ENCODE measurements at places on chromosomes 5 and 9. TPM values are rescaled to one million over a fixed set of nuclear protein-coding genes. Genes with fewer than 3 reads are reported as not detected.

DNA sequence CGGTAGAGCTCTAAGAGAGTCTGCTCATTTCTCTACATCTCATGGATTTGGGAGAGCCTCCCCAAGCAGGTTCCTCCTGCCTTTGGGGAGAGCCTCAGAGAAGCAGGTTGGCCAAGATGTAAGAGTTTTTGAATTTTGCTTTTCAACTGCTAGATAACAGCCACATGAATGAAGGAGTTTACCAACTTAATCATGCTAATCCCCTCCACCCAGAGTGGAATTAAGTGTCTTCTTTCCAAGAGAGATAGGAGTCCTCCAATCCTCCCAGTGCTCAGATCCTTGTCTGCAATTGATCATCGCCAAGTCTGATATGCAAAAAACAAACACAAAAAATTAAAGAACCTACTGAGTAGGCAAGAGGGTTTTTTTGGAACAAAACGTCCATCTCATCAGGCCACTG, 99.4 kb upstream of the MAP3K1 start:
- no peaks in the 10 kb centered on the region for H3K27me3 ChIP-seq
- no peaks in the 10 kb centered on the region for H3K36me3 ChIP-seq
- H3K27ac ChIP-seq: no peak overlapping the region
- DNase-seq: no peak
- H3K4me3 ChIP-seq: no peak overlapping the region

DNA sequence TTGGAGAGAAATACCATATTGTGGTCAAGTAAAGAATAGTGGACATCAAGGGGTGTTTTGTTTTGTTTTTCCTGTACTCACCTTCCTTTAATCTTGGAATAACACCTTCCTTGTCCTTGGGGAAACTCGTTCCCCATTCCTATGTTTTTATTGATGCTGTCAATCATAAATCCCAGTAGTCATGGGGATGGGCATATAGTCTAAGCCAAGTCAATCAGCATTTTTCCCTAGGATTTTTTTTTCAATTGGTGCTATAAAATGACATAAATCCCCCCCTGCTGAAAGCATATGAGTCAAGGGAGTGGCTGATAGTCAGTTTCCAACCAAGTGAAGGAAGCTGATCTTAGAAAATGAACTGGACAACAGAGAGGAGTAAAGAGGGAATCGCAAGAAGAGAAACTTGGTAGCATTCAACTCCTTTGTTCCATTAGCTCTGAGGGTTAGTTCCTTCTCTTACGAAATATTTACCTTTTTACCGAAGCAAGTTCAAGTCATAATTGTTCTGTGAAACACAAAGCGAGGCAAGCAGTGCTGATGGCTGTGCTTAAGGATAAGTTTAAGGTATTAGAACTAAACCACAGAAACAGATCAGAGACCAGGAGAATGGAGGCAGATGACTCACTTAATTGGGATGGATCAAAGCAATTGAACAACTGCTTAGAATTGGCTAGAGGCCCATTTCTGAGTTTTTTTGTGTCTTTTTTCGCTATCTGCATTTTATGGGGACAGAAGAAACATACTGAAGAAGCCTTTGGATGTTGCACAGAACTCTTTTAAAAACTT, 218.6 kb downstream of the SEMA6A start:
- H3K36me3 ChIP-seq: no peaks in the 10 kb centered on the region
- H3K4me1 ChIP-seq: no peaks in the 10 kb centered on the region
- H3K27ac ChIP-seq: no peak overlapping the region

- H3K4me3 ChIP-seq: peak overlapping the region; percentile 23
- H3K36me3 ChIP-seq: no peaks in the 10 kb centered on the region
- peak; percentile 62 for DNase-seq
- H3K4me1 ChIP-seq: peaks cover 16% of the 10 kb centered on the region
These were observed 56.1 kb downstream of the SAXO1 start for GRCh38 chr9:18976709-18977531.

DNA sequence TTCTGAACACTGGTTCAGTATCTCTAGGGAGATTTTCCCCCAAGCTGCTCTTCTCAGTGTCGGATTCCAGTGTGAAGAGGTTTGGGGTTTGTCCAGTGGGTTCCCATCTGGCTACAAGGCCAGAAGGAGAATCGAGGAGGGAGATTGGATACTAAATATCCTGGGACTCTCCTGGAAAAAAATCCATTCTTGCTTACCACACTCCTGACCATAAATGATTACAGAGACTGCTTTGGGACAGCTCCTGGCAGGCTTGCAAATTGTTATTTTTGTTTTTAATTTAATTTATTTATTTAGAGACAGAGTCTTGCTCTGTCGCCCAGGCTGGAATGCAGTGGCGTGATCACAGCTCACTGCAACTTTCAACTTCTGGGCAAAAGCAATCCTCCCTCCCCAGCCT, 4.7 kb upstream of the SUSD1 start:
- no peaks in the 10 kb centered on the region for H3K27me3 ChIP-seq
- no peak for DNase-seq
- H3K4me1 ChIP-seq: peaks cover 10% of the 10 kb centered on the region
- no peak overlapping the region for H3K4me3 ChIP-seq
- no peaks in the 10 kb centered on the region for H3K36me3 ChIP-seq

- peaks cover 20% of the 10 kb centered on the region for H3K4me1 ChIP-seq
- H3K27ac ChIP-seq: no peak overlapping the region
- H3K27me3 ChIP-seq: no peaks in the 10 kb centered on the region
These were observed 79.2 kb upstream of the IL7R start for GRCh38 chr5:35777358-35778087.

- DNase-seq: no peak
- H3K4me3 ChIP-seq: no peak overlapping the region
- no peaks in the 10 kb centered on the region for H3K4me1 ChIP-seq
These were observed 88.2 kb upstream of the PANK3 start for GRCh38 chr5:168667301-168667840.

DNA sequence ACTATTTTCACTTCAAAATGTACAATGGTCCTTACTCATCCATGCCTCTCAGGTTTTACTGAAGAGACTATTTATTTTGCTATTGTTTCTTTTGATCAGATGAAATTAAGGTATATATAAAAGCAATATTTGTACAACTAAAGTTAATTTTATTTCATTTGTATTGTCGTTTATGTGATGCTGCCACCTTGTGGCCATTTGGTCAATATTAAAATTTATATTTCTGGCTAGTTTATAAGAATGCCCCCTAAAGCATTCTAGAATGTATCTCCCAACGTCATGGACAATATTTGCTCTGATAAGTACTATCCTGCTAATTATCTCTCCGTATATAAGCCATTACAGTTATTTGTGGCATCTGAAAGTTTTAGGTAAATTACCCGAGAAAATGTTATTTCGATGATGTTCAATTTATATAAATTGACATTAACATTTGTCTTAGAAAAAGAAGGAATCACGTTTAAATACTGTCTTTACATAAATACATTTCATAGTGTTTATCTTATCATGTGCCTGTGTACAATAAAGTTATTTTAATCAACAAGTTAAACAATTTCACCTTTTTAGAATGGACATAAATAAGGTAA, 680.0 kb downstream of the TAF11L14 start:
- peaks cover 3% of the 10 kb centered on the region for H3K27me3 ChIP-seq
- DNase-seq: peak; percentile 66
- no peak overlapping the region for H3K4me3 ChIP-seq

DNA sequence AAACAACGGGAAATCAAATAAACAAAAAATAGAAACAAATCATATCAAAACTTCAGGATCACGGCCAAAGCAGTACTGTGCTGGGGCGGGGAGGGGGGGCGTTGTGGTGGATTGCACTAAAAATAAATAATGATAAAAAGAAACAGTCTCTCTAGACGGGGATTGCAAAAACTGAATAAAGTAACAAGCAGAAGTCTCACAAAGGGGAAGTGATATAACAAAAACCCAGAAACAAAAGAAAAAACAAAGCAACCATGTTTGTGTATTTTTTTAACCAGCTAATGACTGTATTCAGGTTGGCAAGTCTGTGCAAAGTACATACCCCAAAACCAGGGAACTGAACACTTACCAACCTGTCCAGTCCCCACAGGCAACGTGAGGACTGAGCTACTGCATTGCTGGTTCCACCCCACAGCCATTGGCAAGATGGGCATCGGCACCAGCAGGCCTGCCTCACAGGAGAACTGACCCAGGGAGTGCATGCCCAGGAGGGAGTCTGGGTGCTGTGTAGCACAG, 24.1 kb downstream of the BICD2 start:
- H3K4me3 ChIP-seq: no peak overlapping the region
- no peaks in the 10 kb centered on the region for H3K36me3 ChIP-seq
- H3K27ac ChIP-seq: no peak overlapping the region
- DNase-seq: no peak
- H3K4me1 ChIP-seq: no peaks in the 10 kb centered on the region

DNA sequence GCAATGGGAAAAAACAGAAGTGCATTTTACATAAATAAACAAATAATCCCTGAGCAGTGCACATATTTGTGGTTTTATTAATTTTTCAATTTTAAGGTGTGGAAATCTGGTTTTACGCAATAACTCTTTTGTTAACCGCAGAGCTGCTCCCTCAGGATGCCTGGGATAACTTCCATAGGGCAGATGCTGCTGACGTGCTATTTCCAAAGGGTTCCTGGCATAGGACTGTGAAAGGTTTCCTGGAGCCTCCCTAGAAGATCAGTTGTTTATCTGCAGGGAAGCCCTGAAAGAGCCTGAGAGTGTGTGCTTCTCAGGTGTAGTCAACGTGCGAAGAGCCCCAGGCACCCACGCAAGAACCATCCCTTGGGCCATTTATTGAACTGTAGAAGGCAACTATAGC, 443.5 kb downstream of the PLK2 start:
- H3K27ac ChIP-seq: no peak overlapping the region
- no peak for DNase-seq
- no peak overlapping the region for H3K4me3 ChIP-seq

DNA sequence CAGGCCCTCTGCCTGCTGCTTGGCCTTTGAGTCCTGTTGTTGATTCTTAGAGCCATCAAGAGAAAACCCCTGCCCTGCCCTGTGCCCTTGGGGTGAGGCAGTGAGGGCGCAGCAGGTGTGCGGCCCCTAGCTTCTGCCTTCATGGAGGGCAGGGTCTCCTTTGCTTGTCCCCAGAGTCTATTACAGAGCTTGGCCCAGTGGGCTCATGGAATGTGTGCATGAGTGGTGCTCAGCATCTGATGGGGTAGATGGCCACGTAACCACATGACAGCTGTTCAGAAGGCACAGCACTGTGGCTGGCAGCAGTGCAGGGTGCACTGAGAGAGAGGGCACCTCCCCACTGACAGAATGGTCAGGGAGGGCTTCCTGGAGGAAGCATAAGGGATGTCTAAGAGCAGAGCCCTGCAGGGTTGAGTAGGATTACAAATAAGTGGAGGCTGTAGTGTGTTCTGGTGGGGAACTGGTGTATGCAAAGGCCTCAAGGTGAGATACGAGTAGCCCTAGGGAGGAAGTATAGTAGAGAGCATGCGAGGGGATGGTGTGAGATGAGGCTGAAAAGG, 70.8 kb downstream of the MACROH2A1 start:
- H3K4me3 ChIP-seq: no peak overlapping the region
- DNase-seq: no peak
- no peaks in the 10 kb centered on the region for H3K27me3 ChIP-seq
- no peak overlapping the region for H3K27ac ChIP-seq

DNA sequence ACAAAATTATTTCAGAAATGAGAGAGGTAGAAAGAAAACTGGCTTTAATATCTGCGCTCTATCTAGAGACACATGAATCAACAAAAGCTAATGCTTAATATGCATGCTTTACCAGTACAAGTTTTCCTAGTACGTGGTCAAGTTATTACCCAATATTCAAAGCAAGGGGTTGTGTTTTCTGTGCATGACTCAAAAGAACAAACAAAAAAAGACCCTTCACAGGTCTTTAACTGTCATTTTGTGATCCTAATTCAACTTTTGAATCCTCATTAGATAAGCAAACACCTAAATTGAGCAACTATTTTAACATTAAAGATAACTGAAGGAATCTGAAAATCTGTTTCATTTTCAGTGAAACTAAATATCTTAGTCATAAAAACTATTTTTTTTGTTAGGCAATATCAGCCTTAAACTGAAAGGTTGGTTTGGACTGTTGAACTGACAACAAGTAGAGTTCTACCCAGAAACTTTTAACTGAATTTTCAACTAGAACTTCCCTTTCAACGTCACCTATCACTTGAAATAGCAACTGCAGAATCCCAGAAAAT, 12.5 kb downstream of the ST8SIA4 start:
- peak overlapping the region; percentile 56 for H3K4me3 ChIP-seq
- H3K4me1 ChIP-seq: peaks cover 10% of the 10 kb centered on the region
- 0 out of 2 replicates have a peak overlapping the region, but pooled peaks have one; percentile 1 for H3K27ac ChIP-seq
- no peaks in the 10 kb centered on the region for H3K36me3 ChIP-seq
- no peaks in the 10 kb centered on the region for H3K27me3 ChIP-seq

DNA sequence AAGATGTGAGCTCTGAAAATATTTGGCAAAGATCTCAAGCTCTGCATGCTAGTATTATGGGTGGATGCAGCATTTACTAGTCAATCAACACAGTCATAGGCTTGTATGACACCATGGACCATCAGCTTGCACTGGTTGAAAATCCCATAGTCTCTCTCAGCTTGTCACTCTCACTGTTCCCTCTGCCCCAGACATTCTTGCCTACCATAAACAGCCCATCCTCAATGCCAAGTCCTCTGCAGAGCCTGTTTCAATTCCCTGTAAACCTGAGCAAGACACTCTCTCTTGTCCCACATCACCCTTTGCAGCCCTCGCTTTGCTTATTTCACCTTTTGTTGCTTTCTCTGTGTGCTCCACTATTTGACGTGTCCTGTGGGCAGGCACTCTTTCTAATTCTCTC, 264.6 kb downstream of the ICE1 start:
- no peaks in the 10 kb centered on the region for H3K4me1 ChIP-seq
- no peak for DNase-seq
- H3K27me3 ChIP-seq: peaks cover 81% of the 10 kb centered on the region
- H3K27ac ChIP-seq: no peak overlapping the region
- no peak overlapping the region for H3K4me3 ChIP-seq

DNA sequence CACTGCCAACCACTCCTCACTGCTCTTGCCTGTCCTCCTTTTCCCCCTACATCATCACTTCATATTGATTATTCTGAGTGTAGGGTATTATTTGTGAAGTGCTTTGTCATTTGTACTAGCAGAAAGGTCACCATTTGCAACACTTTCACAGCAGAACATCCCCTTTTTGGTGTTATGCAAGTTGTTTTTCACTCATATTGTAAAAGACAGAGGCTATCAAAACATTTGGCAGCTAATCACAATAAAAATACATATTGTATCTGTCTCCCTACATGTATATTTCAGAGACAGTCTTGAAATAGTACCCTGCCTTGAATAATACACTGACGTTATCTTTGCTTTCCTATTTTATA, 82.3 kb downstream of the ANXA1 start:
- H3K4me3 ChIP-seq: no peak overlapping the region
- H3K27me3 ChIP-seq: no peaks in the 10 kb centered on the region
- DNase-seq: no peak
- no peaks in the 10 kb centered on the region for H3K36me3 ChIP-seq

- no peak overlapping the region for H3K27ac ChIP-seq
- DNase-seq: no peak
- H3K4me1 ChIP-seq: peaks cover 27% of the 10 kb centered on the region
- H3K36me3 ChIP-seq: peaks cover 2% of the 10 kb centered on the region
- no peaks in the 10 kb centered on the region for H3K27me3 ChIP-seq
These were observed 1.7 kb upstream of the CCDC183 start for GRCh38 chr9:136794281-136794999.

SLC36A1 gene
- total RNA-seq: 5.7 TPM

CCDC171 gene
- 1.7 TPM for total RNA-seq

MFAP3 gene
- total RNA-seq: 17.7 TPM

NMUR2 gene
- total RNA-seq: not detected

PCAT7 gene
- total RNA-seq: 2.5 TPM

OLFML2A gene
- 3.4 TPM for total RNA-seq

FBXL17 gene
- total RNA-seq: 8.8 TPM

PCDHGB3 gene
- 1.2 TPM for total RNA-seq

HSPA5 gene
- total RNA-seq: 142 TPM

COL23A1 gene
- not detected for total RNA-seq

IQGAP2 gene
- total RNA-seq: not detected

SPRY4 gene
- 38.4 TPM for total RNA-seq

LVRN gene
- not detected for total RNA-seq

SH2D3C gene
- 0.26 TPM for total RNA-seq

SARDH gene
- total RNA-seq: 3.4 TPM

PCDHA10 gene
- 0.04 TPM for total RNA-seq

Data from PC-3 (cell line).